ENCODE measurements at places on chromosomes 7 and 10.

DNA sequence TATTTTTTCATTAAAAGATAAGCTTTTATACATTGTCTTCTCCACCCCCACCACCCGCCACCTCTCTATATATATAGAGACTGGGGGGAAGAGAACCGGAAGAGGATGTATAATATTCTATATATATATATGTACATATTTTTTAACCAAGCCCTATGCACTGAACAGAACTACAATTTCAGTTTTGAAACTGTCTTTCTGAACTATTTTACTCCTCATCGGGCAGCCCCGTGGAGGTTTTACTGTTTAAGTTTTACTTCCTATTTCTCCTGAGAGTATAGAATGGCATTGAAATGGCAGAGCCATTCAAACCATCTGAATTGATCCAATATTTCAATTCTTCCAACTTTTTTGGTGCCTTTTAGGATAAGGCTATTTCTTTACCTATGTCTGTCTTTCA is 1047.1 kb downstream of the NRG3 start:
- DNase-seq = no peak

DNA sequence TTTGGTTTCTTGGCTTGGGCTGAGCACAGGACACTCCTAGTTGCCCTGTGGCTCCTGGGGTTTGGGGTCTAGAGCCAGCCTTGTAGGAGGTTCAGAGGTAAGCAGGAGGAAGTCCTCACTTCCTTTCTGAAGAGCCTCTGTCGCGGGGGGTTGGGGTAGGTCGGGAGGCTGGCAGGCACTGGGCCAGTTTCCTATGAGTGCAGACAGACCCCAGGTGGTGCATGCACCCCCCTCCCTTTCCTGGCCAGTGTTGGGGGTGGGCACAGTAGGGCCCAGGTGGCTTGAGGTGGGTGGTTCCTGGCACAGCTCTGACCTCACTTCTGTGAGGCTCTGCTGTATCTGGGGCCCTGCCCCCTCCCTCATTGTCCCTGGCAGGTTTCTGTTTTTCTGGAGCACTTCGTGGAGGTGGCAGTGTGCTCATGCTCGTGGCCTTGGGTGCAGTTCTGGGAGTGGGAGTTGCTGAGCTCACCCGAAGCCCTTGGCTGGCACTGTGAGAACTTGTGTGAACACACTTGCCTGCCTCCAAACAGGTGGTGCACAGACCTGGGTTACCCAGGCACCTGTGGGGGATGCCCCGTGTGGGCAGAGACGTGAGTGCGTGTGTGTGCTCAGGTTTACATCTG is 1.8 kb downstream of the PALD1 start:
- DNase-seq = no peak

- DNase-seq = no peak
These were observed 14.6 kb downstream of the ADRB1 start for GRCh38 chr10:114058297-114058696.

DNA sequence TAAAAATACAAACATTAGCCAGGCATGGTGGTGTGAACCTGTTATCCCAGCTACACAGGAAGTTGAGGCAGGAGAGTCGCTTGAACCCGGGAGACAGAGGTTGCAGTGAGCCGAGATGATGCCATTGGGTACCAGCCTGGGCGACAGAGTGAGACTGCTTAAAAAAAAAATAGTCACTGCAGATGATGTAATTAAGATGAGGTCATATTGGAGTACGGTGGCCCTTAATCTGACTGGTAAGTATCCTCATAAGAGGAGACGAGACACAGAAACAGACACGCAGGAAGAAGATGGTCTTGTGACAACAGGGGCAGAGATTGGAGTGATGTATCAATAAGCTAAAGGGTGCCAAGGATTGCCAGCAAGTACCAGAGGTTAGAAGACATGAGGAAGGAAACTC is 156.0 kb downstream of the FAM107B start:
- DNase-seq = no peak

- DNase-seq = no peak
These were observed 28.8 kb downstream of the ARL4A start for GRCh38 chr7:12716134-12716681.

DNA sequence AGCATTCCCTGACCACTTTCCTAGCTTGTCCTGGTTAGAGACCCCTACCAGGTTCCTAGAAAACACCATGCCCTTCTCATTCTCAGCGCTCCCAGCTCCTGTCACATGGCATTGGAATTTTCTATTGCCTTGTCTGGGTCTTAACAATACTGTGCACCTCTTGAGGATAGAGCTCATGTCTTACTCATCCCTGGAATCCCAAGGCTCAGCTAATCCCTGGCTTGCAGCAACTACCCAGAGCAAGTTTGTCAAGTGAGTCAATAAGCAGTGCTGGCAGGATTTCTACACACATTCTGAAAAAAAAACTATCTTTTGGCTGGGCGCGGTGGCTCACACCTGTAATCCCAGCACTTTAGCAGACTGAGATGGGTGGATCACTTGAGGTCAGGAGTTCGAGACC is 11.7 kb upstream of the PRDX3 start:
- peak; percentile 91 for DNase-seq

DNA sequence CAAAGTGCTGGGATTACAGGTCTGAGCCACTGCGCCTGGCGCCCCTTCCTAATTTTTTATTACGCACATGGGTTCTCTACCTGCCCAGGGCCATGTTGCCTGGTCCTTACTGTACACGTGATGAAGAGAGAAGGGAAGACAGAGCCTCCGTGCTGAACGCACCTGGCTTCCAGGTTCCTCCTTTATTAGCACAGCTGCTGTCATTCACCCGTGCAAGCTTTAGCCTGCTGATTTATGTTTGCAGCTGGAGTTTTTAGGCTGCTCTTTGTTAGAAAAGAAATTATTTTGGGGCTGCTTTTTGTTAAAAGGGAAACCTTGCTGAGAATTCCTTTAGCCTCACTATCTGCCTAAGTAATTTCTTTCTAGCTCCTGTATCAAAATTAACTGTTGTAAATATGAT is 417.0 kb downstream of the CALN1 start:
- no peak for DNase-seq

GRCh38 chr10:78746155-78746763 is 322.5 kb upstream of the ZMIZ1 start:
- no peak for DNase-seq

DNA sequence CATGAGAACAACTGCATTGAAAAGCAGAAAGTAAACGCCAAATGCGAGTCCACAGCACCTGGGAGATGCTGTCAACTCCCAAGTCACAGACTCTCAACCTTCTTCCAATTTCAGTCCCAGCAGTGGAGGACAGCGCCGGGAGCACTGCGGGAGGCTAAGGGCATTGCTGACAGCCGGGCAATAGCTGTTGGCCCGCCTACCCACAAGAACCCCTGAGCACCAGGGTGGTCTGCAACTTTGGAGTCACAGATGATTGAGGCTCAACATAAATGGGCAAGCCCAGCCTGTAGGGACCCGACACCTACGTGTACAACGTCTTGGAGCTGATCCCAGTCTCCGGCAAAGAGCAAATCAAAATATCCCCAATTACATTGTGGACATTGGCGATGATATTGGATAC is 262.9 kb downstream of the TCERG1L start:
- DNase-seq = no peak

GRCh38 chr10:122655524-122656307 is 43.9 kb downstream of the C10orf120 start:
- DNase-seq = no peak

GRCh38 chr7:124515106-124515830 is 250.3 kb downstream of the GPR37 start:
- DNase-seq = no peak

GRCh38 chr7:28358423-28358868 is 53.9 kb upstream of the CREB5 start:
- peak; percentile 91 for DNase-seq

DNA sequence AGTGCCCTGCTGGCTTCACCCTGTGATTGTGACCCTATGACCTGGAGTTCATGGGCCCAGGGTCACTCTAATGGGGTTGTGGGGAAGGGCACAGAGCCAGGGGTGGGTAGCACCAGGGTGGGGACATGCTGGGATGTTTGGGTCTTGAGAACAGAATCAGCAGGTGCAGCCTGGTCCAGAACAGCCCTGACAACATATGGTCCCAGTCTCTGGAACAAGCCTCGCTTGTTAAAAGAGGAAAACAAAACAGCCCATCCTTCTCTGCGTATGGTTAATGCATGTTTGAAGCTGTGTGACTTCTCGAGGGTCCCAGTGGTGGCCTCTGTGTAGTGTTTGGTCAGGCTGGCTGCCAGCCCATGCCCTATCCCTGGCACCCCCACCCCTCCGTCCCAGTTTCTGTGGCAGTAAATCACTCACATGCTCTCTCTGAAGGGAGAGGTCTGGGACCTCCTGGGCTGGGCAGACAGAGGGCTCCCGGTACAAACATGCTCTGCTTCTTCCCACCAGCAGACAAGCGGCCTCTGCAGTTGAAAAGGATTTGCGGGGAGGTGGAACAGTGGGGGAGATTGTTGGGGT is 79.4 kb downstream of the FAM241B start:
- DNase-seq = peak; percentile 3

GRCh38 chr10:118332236-118332635 is 9.9 kb downstream of the FAM204A start:
- no peak for DNase-seq

GRCh38 chr10:58796242-58796641 is 283.6 kb downstream of the BICC1 start:
- DNase-seq = no peak

- no peak for DNase-seq
These were observed 84.9 kb upstream of the MKI67 start for GRCh38 chr10:128211064-128211504.

DNA sequence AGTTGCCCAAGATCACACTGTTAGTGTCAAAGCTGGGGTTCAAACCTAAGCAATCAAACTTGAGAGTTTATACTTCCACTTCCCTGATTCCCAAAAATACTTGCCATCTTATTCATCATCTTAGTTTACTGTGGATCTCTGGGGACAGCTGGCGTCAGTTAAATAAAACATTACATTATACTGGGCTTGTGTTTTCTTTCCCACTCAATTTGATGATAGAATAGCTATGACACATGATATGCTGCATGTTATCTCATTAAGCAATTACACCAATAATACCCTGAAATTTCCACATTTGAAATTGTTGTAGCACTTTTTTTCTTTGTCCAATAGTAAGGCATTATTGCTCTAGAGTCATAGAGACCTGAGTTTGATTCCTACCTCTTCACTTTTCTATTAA is 62.9 kb upstream of the MXI1 start:
- no peak for DNase-seq

DNA sequence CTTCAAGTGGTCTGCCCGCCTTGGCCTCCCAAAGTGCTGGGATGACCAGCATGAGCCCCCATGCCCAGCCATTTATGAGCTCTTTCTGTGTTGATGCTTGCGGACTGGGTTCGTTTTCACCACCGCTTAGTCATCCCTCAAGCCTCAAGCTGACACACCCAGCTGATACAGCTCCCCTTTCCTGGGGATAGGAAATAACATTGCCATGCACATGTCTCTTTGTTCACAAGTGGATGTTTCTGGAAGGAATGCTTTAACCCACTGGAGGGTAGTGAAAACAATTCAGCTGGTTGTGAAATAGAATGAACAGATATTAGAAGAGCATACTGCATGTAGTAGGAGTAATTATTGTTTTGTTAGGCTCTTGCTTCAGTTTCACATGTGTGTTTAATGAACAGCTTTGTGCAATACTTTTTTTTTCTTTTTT is 8.5 kb upstream of the METTL27 start:
- DNase-seq = peak; percentile 88

Data from AG20443 (cell line).